Stimulated activated CD8-positive, alpha-beta memory T cell treated with anti-CD3 and anti-CD28 coated beads, Interleukin-15, amount 100 ng/mL, for 24 hours (primary cell): ENCODE measurements at places on chromosomes 1 and 21.

DNA sequence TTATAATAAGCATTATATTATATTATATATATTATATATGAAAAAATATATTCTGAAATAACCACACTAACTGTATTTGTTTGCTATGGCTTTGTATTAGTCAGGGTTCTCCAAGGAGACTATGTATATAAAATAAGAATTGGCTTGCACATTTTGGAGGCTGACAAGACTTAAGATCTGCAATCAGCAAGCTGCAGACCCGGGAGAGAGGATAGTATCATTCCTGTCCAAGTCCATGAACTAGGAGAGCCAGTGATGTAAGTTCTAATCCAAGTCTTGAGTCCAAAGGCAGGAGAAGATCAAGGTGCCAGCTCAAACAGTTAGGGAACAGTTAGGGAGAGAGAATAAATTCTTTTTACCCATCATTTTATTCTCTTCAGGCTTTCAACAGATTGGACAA is 639.5 kb downstream of the PLPP3 start:
- no peak for DNase-seq

GRCh38 chr21:41289431-41289830 is 27.2 kb upstream of the FAM3B start:
- no peak for DNase-seq

- DNase-seq = no peak
These were observed 4.0 kb upstream of the SLC35A3 start for GRCh38 chr1:99965646-99966375.

GRCh38 chr1:39818482-39818881 is 29.8 kb upstream of the BMP8B start:
- DNase-seq = no peak

DNA sequence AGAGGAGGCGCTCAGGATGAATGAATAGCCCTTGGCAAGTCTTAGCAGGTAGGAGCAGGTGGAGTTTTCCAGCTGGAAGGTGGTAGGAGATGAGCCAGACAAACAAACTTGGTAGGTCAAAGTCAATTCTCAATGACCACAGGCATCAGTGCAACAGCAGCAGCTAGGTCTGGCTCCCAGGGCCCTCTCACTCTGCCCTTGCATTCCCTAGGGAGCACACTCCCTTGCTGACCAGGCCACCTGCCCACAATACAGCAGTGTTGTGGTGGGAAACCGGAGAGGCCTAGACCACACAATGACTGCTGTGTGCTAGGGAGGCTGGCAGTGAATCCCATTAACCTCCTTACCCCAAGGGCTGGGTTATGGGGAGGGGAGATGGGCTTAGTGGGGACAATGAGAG is 13.0 kb upstream of the PAQR6 start:
- no peak for DNase-seq

GRCh38 chr1:211420845-211421454 is 71.0 kb downstream of the RD3 start:
- DNase-seq = no peak

GRCh38 chr1:23385119-23385621 is 15.5 kb upstream of the ZNF436 start:
- no peak for DNase-seq

GRCh38 chr1:1929102-1929638 is 10.1 kb upstream of the TMEM52 start:
- DNase-seq = no peak

DNA sequence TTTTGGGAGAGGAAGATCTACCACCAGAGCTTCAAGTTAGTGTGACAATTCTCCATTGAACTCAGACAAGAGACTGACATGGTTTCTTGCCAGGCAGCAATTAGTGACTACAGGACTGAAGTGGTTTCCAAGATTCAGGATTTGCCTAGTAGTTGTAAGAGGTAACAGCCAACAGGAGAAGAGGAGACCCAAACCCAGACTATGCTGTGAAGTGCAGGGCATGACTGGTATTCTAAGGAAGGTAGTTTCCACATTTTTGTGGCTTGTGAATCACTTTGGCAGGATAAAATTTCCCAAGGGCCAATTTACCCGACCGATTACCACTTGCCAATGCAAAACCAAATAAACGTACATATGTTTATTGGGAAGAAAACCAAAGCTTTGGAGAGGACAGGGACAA is 14.7 kb upstream of the RAP1A start:
- DNase-seq = no peak

DNA sequence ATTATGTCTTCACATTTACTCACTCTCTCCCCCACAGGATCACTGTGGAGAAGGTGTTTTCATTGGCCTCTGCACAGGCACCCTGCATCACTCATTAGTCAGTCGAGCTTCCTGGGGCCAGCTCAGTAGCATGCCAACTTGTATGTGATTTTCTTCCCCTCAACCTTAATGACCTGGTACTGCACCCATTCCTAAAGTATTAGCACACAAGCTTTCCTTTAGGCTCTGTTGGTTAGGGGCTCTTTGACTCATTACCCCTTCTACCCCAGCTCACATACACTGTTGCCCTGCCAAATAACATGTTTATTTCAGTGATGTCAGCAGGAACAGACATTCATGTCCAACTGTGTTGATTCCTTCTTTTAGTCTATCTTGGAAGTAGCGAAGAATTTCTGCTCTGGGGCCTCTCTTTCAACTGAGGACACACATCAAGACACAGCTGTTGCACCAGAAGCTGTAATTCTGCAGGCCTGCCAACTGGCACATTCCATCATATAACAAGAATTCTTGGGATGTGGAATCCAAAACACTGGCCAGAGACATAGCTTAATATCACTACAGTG is 603.5 kb upstream of the ADAMTS5 start:
- no peak for DNase-seq

DNA sequence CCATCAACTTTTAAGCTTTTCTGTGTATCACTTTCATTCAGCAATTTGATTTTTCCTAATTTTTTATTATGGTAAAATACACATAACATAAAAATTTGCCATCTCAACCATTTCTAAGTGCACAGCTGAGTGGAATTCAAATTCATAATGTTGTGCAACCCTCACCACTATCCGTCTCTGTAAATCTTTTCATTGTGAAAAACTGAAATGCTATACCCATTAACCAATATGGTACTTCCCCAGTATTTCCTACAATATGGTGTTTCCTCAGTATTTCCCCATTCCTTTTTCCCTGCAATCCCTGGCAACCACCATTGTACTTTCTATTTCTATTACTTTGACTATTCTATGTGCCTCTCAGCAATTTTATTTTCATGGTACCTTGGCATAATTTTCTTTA is 6.8 kb downstream of the STPG1 start:
- DNase-seq = no peak

GRCh38 chr21:39849014-39849655 is 18.1 kb upstream of the PCP4 start:
- no peak for DNase-seq

DNA sequence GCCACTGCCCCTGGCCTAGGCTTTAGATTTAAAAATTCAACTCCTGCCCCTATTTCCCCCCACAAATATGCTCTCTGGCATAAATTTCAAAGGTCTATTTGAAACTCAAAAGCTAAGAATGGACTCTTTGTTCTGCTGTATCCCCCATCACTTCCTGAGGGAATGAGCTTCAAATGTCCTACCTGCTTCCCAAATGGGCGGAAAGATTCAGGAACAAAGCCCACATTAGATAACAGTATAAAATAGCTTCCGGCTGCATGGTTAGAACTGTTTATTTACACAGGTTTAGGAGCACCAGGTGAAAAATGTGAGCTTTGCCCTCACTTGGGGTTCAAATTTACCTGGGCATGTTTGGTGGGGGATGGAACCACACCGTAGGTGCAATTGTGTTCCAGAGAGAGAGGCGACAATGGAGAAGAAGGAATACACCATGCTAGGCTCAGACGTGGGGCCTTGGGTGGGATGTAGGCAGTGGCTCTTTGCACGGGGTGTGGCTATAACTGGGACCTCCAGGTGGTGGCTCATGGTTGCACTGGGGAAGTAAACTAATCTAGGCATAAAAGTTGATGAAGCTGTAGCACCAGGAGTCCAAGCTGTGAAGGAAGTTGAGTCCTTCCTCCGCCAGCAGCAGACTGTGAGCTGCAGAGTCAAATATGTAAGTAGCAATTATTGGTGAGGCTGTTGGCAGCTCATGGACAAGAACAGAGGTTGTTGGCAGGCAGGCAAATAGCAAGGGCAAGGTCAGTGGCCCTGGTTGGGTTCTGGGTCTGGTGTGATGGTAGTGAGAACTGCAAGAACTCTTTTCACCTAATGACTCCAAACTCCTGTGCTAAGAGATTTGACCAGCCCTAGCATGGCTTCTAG is 41.5 kb upstream of the SRSF10 start:
- DNase-seq = no peak

GRCh38 chr1:35567947-35568558 is 5.1 kb upstream of the TFAP2E start:
- DNase-seq = no peak

DNA sequence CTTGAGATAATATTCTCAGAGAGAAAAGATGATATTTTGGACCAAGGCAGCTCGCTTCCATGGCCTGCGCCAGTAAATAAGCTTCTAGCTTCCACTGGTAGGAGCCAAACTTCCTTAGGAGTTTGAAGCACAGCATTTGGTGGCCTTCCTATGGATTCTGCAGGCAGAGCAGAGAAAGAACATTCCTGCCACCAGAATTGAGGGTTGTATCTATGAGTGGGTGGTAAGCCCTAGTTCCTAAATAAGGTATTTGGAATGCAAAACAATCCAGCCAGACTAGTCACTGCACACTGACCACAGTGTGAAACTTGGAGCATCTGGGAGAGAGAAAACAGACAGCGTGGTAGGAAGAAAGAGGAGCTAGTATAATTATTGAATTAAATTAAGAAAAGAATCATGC is 54.1 kb upstream of the BCAR3 start:
- no peak for DNase-seq
